ENCODE measurements at places on chromosomes 16 and 17. TPM values are rescaled to one million over a fixed set of nuclear protein-coding genes. Genes with fewer than 3 reads are reported as not detected.

ZNF597 gene
- 2.3 TPM for total RNA-seq

KRTAP4-6 gene
- not detected for total RNA-seq

JUP gene
- total RNA-seq = 18.6 TPM

CD300E gene
- 0.09 TPM for total RNA-seq

GALK1 gene
- 27.7 TPM for total RNA-seq

AXIN2 gene
- 17.7 TPM for total RNA-seq

GALR2 gene
- total RNA-seq = not detected

METTL2A gene
- 21.5 TPM for total RNA-seq

Measured in muscle of leg (tissue), 16 donors.